Stimulated activated CD8-positive, alpha-beta memory T cell treated with anti-CD3 and anti-CD28 coated beads, Interleukin-7, amount 100 ng/mL, for 1 hour (primary cell): ENCODE measurements at places on chromosomes 12 and 14.

GRCh38 chr14:99430491-99430890 is 50.2 kb downstream of the SETD3 start:
- no peak for DNase-seq

DNA sequence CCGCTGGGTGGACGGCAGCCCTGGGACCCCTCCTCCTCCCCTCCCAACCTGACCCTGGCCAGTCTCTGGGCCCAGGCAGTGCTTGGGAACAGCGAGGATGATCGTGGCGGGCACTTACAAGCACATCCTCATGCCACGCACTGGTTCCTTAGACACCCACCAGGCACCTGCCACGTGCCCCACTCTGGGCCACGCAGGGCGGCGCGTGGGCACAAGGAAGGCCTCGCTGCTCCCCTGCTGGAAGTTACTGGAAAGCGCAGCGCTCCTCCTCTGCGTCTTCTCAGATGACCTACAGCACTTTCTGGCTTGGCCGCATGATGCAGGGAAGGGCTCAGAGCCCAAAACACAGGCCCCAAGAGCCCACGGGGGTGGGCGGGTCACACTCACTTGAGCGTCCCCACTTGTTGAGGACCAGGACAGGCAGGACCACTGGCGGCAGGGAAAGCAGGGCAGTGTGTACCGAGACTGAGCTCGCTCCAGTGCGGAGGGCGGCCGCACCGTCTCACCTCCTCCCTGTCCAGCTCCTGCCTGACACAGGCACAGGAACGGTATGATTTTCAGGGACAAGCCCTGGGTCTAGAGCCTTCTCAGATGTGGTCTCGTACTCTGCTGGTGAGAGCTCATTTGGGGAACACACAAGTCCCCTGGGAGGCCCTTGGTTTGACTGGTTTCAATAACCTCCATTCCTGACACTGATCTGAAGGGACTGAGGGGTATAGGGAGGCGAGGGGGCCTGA is 128.3 kb upstream of the EVL start:
- no peak for DNase-seq

DNA sequence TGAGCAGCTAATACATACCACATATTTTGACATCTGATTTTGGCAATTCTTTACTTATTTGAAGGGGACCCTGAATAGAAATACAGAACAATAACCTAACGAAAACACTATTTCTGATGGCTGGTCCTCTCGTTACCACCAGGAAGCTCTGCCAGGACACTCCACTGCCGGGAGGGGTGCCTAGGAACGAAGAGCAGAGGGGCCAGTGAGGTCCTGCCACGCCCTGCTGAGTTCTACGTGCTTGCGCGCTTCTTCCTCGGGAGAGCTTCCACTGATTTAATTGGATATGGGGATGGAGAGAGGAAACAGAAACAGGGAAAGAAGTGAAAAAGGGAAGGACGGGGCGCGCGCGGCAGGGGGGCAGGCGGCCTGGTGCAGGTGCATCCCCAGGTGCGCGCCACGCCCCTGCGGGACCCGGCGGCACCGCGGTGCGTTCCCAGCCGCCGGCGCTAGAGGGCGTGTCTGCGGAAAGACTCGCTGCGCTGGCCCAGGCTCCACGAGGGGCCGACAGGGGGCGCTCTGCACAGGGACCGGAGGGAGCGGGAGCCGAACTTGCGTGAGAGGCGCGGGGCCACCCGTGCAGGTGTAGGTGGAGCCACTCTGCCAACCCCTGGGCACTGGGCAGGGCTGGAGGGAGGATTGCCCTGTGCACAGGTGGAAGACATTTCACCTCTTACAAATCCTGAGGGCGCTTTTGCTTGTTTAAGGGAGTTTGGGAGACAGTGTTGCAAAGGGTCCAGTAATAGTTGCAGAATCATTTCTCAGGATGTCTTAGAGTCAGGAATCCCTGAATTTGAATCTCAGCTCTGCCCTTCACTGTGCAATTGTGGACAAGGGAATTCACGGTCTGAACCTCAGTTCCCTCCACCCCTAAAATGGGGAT is 986.3 kb upstream of the TMEM132C start:
- no peak for DNase-seq

DNA sequence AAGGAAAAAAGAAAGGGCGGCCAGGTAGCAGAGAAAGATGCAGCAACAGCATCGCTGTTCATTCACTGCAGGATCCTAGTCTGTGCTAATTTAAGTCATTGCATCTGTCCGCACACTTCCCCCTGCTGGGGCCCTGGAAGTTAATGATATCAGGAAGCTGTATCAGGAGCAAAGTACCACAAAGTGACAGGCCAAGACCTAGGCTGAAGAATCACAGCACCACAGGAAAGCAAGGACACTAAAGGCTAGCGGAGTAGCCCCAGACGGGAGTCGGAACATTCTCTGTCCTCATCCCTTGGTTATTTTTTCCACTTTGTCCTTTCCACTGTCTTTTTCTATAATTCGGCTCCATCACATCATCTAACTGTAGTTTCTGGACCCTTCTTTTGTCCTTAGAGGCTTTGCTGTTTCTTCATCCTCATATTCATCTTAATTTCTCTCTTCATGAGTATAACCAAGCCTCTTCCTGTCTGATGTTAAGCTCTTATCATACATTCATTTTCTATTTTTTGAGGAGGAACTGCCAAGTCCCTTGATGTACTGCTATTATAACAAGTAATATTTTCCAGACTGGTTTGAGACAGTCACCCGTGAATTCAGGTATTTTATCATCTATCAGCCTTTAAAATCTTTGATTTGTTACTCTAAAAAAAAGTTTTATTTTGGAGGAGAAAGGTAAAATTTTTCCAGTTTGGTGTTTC is 28.3 kb downstream of the DUSP16 start:
- DNase-seq: no peak

DNA sequence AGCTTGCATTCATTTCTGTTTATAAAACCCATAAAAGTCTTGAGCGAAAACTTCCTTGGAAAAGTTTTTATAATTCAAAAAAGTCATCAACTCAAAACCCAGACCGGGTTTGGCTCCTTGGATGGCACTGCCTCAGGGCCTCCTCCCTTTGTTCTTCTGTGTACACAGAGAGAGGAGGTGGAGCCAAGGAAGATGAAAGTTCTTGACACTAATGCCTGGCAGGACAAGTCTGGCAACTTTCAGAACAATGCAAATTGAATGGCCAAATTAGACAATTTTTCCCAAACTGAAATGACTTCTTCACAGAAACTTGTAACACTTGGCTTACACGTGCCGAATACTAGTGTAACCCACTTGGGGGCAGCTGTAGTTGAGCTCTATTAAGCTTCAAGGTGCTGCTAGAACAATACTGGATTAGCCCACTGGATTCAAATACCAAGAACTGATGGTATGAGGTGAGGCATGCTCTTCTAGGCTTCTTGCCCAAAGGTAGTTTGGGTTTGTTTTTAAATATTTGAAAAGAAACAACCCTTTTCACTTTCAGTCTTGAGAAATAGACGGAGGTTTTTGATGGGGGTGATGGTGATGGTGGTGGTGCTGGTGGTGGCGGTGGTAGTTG is 86.6 kb upstream of the FRMD6 start:
- DNase-seq: no peak

GRCh38 chr12:5417500-5417899 is 14.4 kb upstream of the NTF3 start:
- DNase-seq: no peak

- DNase-seq: no peak
Observed at GRCh38 chr12:55972042-55972441, 1.8 kb upstream of the RAB5B start.

DNA sequence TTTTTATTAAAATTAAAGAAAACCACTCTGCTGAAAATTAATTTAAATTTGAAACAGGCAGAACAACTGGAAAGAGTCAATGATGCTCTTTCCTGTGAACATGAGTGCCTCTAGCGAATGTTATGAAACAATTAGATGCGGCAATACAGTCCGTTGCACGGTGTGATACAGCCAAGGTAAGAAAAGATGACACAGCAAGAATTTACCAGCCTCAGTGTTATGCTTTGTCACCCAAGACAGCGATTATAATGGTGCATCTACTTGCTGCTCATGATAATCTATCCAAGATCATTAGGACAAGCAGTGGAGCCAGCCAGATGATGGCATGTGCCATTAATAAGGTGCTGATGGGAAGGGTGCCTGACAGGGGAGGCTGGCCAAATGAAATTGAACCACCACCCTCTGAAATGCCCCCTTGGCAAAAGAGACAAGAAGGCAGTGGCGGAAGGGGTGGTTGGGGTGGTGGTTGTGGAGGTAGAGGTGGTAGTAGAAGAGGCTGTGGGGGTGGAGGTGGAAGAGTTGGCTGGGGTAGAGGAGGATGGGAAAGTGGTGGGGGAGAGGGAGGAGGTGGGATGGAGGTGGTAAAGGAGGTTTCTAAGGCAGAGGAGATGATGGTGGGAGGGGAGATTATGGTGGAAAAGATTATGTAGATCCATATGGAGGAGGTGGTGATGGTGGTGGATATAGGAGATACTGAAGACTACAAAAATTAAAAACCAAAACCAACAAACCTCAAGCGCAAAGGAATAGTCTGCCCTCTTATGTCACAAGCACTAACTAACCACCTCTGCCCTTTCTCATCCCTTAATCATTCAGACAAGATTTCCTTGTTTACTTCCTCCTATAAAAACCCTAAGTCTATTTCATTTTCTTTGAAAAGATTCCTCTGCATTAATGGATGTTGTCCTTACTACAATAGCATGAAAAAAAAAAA is 4.0 kb upstream of the RESF1 start:
- no peak for DNase-seq

GRCh38 chr12:33605757-33606156 is 166.1 kb upstream of the SYT10 start:
- DNase-seq: no peak

DNA sequence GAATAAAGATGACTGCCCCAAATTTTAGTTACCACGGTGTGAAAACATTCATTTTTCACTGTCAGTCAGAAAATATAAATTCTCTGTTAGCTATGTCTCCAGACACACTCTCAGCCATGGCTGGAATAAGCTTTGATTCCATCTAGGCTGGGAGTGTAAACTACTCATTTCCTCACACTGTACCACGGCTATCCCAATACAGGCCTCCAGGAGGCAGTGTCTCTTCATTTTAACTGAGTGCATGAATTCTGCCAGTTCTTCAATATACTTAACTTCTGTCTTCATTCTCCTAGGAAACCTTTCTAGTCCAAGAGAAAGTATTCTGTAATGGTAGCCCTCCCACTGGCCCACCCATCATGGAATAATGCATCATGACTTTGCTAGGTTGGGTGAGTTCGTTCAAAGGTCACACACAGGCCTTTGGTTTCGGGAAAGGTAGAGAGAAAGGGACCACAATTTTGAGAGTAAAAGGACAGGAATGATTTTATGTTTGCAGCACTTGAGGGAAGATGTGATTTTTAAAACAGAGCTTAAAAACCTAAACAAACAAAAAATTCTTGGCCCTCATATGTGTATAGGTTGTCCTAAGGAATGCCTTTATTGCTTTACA is 381.1 kb downstream of the SEC23A start:
- no peak for DNase-seq

DNA sequence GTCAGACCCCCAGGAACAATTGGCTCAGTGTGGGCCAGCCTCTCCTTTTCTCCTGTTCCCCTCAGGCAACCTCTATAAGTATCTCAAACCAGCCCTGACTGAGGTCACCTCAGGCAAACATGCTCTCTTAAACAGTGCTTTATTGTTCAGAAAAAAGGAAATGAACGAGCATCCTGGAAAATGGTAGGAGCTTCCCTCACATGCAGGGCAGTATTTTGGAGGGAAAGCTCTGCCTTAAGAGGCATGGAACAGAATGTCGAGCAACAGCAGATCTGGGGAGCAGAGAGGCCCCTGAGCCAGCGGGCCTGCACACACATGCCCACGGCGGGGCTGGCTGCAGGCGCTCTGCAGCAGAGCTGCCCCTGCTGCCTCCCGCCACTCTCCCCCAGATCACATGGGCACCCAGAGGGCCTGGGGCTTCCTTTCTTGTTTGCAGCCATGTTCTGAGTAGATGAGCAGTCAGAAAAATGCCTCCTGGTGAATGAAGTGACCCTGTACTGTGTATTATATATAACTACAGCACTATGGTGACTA is 42.0 kb downstream of the MOK start:
- DNase-seq: no peak

GRCh38 chr12:32025906-32026305 is 66.7 kb downstream of the RESF1 start:
- no peak for DNase-seq

DNA sequence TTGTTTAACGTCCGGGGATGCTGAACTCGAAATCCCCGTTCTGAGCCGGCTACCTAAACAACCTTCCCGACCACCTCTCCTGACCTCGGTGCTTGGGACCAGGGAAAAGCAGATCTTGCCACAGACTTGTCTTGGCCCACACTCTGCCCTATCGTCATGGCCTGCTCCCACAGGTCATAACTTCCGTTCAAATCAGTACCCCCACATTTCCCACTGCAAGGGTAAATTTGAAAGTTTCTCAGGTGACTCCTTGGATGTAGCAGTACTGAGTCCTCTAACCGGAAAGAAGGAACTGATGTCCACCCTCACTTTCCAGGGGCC is 612 bp upstream of the RBM23 start:
- no peak for DNase-seq

- no peak for DNase-seq
Observed at GRCh38 chr14:67567654-67568053, 32.4 kb downstream of the PIGH start.

- no peak for DNase-seq
Observed at GRCh38 chr14:104101086-104101621, 15.7 kb downstream of the ASPG start.

DNA sequence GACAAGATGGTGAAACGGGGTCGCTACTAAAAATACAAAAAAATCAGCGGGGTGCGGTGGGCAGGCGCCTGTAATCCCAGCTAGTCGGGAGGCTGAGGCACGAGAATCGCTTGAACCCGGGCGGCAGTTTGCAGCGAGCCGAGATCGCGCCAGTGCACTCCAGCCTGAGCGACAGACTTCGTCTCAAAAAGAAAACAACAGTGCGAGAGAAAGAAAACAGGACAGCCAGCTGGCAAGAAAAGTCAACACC is 633 bp upstream of the RNU4-2 start:
- no peak for DNase-seq

GRCh38 chr12:131642101-131642540 is 68.8 kb upstream of the SFSWAP start:
- no peak for DNase-seq

DNA sequence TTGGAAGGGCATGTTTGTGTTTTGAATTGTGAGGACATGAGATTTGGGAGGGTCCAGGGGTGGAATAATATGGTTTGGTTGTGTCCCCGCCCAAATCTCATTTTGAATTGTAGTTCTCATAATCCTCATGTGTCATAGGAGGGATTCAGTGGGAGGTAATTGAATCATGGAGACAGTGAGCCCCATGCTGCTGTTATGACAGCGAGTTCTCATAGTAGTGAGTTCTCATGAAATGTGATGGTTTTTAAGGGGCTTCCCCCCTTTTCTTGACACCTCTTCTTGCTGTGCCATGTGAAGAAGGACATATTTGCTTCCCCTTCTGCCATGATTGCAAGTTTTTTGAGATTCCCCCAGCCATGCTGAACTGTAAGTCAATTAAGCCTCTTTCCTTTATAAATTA is 260.0 kb downstream of the DUSP6 start:
- no peak for DNase-seq

- DNase-seq: no peak
Observed at GRCh38 chr14:82379291-82379690, 845.6 kb upstream of the SEL1L start.
